ENCODE measurements at places on chromosomes 13 and 19. TPM values are rescaled to one million over a fixed set of nuclear protein-coding genes. Genes with fewer than 3 reads are reported as not detected.

TMPRSS9 gene
- total RNA-seq: not detected

PRKCG gene
- not detected for total RNA-seq

NLRP7 gene
- not detected for total RNA-seq

- H3K4me1 ChIP-seq: no peaks in the 10 kb centered on the region
- no peak for DNase-seq
- no peak overlapping the region for H3K4me3 ChIP-seq
- H3K27me3 ChIP-seq: no peaks in the 10 kb centered on the region
- no peak overlapping the region for H3K27ac ChIP-seq
These were observed 10.1 kb downstream of the NFILZ start for GRCh38 chr19:8640402-8641004.

- no peak overlapping the region for H3K4me3 ChIP-seq
- no peak for DNase-seq
- no peak overlapping the region for H3K27ac ChIP-seq
- no peaks in the 10 kb centered on the region for H3K36me3 ChIP-seq
- H3K4me1 ChIP-seq: no peaks in the 10 kb centered on the region
- H3K27me3 ChIP-seq: no peaks in the 10 kb centered on the region
These were observed 6.9 kb upstream of the FBXL3 start for GRCh38 chr13:77033717-77034302.

DNA sequence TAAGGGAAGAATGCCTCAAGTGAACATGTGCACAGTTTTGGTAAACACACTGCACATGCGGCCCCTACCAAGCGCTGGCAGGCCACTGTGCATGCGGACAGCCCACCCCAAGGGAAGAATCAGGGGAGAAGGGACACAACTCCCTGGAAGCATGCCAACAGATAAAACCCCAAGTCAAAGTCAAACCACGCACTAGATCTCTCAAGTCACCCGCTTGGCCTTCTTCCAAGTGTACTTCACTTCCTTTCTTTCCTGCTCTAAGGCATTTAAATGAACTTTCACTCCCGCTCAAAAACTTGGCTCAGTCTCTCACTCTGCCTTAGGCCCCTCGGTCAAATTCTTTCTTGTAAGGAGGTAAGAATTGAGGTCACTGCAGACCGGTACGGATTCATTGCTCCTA is 4.6 kb upstream of the RFXAP start:
- no peak overlapping the region for H3K4me3 ChIP-seq
- DNase-seq: no peak
- H3K36me3 ChIP-seq: no peaks in the 10 kb centered on the region
- no peaks in the 10 kb centered on the region for H3K4me1 ChIP-seq

DNA sequence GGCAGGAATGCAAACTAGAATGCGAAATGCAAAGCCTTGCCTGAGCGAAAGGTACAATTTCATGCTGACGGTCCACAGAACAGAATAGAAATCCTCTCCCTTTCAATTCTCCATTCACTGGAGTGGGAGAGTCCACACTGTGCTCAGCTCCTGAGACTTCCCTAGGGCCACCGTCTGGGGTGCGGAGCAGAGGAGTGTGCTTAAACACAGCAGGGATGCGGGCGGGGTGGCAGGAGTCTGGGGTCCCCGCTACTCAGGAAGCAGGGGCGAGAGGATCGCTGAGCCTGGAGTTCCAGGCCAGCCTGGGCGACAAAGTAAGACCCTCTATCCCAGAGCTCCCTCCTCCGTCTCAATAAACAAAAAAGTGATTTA is 552 bp upstream of the ZNF816 start:
- peaks cover 2% of the 10 kb centered on the region for H3K36me3 ChIP-seq
- H3K27me3 ChIP-seq: no peaks in the 10 kb centered on the region
- peak overlapping the region; percentile 48 for H3K27ac ChIP-seq
- no peak for DNase-seq
- peak overlapping the region; percentile 85 for H3K4me3 ChIP-seq
- peaks cover 17% of the 10 kb centered on the region for H3K4me1 ChIP-seq

DNA sequence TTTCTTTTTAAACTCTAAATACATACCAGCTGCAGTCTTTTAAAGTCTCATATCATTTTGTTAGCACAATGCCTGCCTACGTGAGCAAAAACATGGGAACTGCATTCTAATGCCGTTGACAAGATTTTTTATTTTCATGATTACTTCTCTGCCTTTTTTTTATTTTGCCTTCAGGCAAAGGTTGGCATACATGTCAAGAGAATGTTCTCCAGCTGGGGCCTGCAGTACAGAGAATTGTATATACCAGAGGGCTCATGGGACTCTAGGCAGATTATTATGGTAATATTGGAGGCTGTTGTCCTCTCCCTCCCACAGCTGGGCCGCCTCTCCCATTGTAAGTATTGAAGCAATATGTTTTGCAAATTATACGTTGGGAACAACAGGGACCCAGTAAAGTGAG is 53.9 kb upstream of the OBI1 start:
- no peaks in the 10 kb centered on the region for H3K36me3 ChIP-seq
- H3K27me3 ChIP-seq: no peaks in the 10 kb centered on the region
- no peak overlapping the region for H3K27ac ChIP-seq
- no peak overlapping the region for H3K4me3 ChIP-seq
- DNase-seq: no peak
